ENCODE measurements at places on chromosomes 3 and 15. TPM values are rescaled to one million over a fixed set of nuclear protein-coding genes. Genes with fewer than 3 reads are reported as not detected.

The RHOV gene
- not detected for total RNA-seq

The PFKFB4 gene
- 16.1 TPM for total RNA-seq

The SLC28A2 gene
- total RNA-seq = not detected

The SAMD7 gene
- total RNA-seq = not detected

The MBNL1 gene
- total RNA-seq = 664 TPM

The RTP3 gene
- total RNA-seq = not detected

GRCh38 chr15:37040072-37040742 is 60.1 kb downstream of the MEIS2 start:
- peaks cover 12% of the 10 kb centered on the region for H3K4me1 ChIP-seq
- H3K27me3 ChIP-seq = no peaks in the 10 kb centered on the region
- no peak overlapping the region for H3K4me3 ChIP-seq
- DNase-seq = no peak
- H3K27ac ChIP-seq = no peak overlapping the region

DNA sequence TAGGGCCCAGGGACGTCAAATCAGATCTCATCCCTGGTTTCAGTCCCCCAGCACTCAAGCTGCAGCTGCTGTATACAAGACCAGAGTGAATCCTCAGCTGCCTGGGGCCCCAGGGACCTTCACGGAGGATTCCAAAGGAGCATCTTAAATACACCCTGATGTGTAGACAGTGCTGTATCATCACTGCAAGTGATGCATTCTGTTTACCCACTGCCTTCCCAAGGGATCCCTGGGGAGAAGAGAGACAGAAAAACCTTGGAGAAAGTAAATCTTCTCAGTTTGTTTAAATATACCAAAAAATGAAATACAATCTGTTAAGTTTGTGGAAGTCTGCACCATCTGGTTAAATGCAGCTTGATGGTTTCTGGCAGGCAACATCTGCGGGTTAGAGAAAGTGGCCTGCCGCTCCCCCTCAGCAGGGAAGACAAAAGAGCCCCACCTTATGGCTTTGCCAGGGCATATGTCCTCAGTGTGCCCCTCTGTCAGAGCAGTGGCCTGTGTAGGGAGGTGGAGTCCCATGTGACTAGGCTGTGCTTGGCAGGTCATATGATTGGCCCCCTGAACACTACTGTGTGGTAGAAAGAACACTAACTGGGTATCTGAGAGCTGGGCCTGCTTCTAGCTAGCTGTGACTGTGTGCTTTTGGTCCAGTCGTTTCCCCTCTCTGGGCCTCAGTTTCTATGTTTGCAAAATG is 222.2 kb upstream of the TRIM42 start:
- no peaks in the 10 kb centered on the region for H3K36me3 ChIP-seq
- no peak for DNase-seq
- H3K4me3 ChIP-seq = no peak overlapping the region
- H3K27me3 ChIP-seq = no peaks in the 10 kb centered on the region
- no peaks in the 10 kb centered on the region for H3K4me1 ChIP-seq
- H3K27ac ChIP-seq = no peak overlapping the region

GRCh38 chr15:51861557-51862359 is 32.3 kb downstream of the TMOD3 start:
- peaks cover 6% of the 10 kb centered on the region for H3K4me1 ChIP-seq
- DNase-seq = no peak
- H3K36me3 ChIP-seq = peaks cover 5% of the 10 kb centered on the region
- no peak overlapping the region for H3K4me3 ChIP-seq

GRCh38 chr15:36415643-36416042 is 163.8 kb upstream of the CDIN1 start:
- no peaks in the 10 kb centered on the region for H3K36me3 ChIP-seq
- H3K4me1 ChIP-seq = peaks cover 2% of the 10 kb centered on the region
- H3K27me3 ChIP-seq = no peaks in the 10 kb centered on the region
- DNase-seq = peak; percentile 88

- peak; percentile 95 for DNase-seq
- no peaks in the 10 kb centered on the region for H3K36me3 ChIP-seq
- H3K27ac ChIP-seq = no peak overlapping the region
- peaks cover 22% of the 10 kb centered on the region for H3K4me1 ChIP-seq
- no peak overlapping the region for H3K4me3 ChIP-seq
- H3K27me3 ChIP-seq = no peaks in the 10 kb centered on the region
Measured at GRCh38 chr15:32683906-32684584, 33.8 kb upstream of the GREM1 start.

- H3K4me1 ChIP-seq = no peaks in the 10 kb centered on the region
- no peak overlapping the region for H3K27ac ChIP-seq
- peak; percentile 41 for DNase-seq
- peaks cover 66% of the 10 kb centered on the region for H3K27me3 ChIP-seq
- no peak overlapping the region for H3K4me3 ChIP-seq
- H3K36me3 ChIP-seq = no peaks in the 10 kb centered on the region
Measured at GRCh38 chr15:42080186-42080918, 14.0 kb downstream of the PLA2G4D start.

GRCh38 chr3:99128725-99129505 is 227.4 kb upstream of the DCBLD2 start:
- H3K4me1 ChIP-seq = peaks cover 12% of the 10 kb centered on the region
- H3K27ac ChIP-seq = peak overlapping the region; percentile 50
- H3K4me3 ChIP-seq = no peak overlapping the region
- H3K36me3 ChIP-seq = no peaks in the 10 kb centered on the region
- DNase-seq = peak; percentile 97

- no peak for DNase-seq
- no peak overlapping the region for H3K4me3 ChIP-seq
- no peaks in the 10 kb centered on the region for H3K36me3 ChIP-seq
- H3K27me3 ChIP-seq = no peaks in the 10 kb centered on the region
- no peak overlapping the region for H3K27ac ChIP-seq
- H3K4me1 ChIP-seq = no peaks in the 10 kb centered on the region
Measured at GRCh38 chr15:92527197-92527596, 128.4 kb downstream of the FAM174B start.

- H3K27ac ChIP-seq = no peak overlapping the region
- no peaks in the 10 kb centered on the region for H3K36me3 ChIP-seq
- H3K27me3 ChIP-seq = no peaks in the 10 kb centered on the region
- peaks cover 2% of the 10 kb centered on the region for H3K4me1 ChIP-seq
- peak; percentile 68 for DNase-seq
- H3K4me3 ChIP-seq = no peak overlapping the region
Measured at GRCh38 chr15:35753486-35753885, 207.5 kb upstream of the DPH6 start.

GRCh38 chr3:58490860-58491501 is 915 bp upstream of the KCTD6 start:
- no peaks in the 10 kb centered on the region for H3K36me3 ChIP-seq
- DNase-seq = no peak
- peak overlapping the region; percentile 60 for H3K27ac ChIP-seq
- H3K27me3 ChIP-seq = no peaks in the 10 kb centered on the region
- H3K4me3 ChIP-seq = peak overlapping the region; percentile 51

GRCh38 chr15:35139822-35140221 is 54.7 kb upstream of the NANOGP8 start:
- no peaks in the 10 kb centered on the region for H3K36me3 ChIP-seq
- H3K27me3 ChIP-seq = no peaks in the 10 kb centered on the region
- DNase-seq = no peak
- peaks cover 13% of the 10 kb centered on the region for H3K4me1 ChIP-seq
- H3K4me3 ChIP-seq = no peak overlapping the region

GRCh38 chr15:86481720-86482119 is 402.0 kb downstream of the AGBL1 start:
- no peaks in the 10 kb centered on the region for H3K4me1 ChIP-seq
- no peaks in the 10 kb centered on the region for H3K27me3 ChIP-seq
- DNase-seq = no peak
- no peaks in the 10 kb centered on the region for H3K36me3 ChIP-seq
- no peak overlapping the region for H3K4me3 ChIP-seq

DNA sequence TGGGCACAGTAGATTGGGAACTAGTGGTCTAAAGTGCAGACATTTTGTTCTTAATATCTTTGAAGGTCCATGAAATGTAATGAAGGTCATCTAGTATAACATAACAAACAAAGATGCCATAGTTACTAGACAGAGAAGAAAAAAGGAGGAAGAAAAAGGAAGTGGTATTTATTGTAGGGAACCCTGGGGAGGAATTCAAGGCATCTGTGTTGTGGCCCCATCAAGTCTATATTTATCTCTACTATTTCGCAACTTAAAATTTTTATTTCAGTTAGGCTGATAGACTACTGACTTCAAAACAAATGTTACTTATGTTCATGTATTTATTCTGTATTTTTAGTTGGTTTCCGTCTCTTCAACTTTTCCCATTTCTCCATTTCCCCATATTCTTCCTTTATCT is 48.9 kb upstream of the ZDHHC23 start:
- H3K36me3 ChIP-seq = no peaks in the 10 kb centered on the region
- H3K27me3 ChIP-seq = no peaks in the 10 kb centered on the region
- peak; percentile 50 for DNase-seq
